ENCODE measurements at places on chromosomes 2 and 18.

DNA sequence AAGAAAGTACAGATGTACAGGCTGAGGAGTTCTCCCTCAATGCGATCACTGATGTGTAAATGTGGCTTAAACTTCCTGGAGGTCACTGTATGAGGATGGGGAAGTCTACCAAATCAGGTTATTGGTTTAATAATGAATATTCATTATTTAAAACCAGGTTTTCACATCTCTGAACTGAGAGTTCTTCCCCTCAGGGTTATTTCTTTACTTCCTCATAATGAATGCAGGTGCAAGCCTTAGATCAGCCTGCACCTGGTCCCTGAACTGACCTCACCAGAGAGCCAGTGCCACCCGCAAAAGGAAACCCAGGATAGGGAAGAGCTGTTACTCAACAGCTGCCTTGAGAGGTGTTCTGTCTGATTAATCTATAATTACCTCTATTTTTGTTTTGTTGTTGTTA lies 369.0 kb downstream of the EPHA4 start:
- no peak for DNase-seq

DNA sequence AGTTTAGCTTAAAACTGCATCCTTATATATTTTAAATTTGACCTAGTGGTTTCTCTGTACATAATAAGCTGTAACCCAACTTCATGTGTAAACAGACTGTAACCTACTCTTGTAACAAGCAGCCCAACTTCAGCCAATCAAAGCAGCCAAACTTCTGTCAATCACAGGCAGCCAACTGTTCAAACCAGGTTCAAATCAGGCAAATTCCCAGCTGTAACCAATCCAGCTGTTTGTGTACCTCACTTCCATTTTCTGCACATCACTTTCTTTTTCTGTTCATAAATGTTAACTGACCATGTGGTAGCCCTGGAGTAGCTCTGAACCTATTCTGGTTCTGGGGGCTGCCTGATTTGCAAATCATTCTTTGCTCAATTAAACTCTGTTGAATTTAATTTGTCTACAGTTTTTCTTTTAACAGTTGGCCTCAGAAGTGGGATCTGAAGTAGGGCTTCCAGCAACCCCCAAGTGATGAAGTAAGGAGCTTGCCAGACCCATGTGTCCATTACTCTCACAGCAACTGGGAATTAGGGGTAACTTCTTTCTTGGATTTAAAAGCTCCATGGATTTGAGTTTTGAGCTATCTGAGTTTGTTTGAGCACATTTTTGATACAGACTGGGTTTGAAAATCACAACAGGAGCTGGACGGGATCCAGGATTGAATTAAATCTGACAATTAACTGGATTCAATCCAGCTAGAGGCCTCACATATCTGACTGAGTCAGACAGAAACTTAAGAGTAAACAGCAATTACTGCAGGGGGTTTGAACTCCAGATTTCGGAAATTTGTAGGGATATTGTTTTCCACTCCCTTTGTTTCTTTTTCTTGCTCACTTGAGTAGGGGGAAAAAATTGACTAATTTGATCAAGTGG lies 1569.7 kb upstream of the SLC39A10 start:
- peak; percentile 98 for DNase-seq

DNA sequence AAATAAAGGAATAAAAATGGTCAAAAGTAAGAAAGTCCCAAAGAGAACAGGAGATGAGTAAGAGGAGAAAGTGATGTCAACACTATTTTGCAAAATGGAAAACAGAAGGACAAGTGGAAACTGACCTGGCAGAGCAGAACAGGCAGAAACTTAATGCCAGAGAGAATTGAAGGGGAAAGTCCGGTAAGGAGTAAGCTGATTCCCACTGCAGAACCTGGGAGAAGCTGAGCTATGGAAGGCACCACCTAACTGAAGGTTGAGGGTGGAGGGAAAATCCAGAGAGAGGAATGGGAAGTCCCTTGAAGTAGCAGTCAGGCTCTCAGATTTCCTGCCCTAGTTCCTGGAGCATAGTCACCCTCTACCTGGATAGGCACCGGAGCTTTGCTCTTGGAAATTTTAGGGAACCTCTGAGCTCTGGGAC lies 59.8 kb downstream of the MOGAT1 start:
- no peak for DNase-seq

DNA sequence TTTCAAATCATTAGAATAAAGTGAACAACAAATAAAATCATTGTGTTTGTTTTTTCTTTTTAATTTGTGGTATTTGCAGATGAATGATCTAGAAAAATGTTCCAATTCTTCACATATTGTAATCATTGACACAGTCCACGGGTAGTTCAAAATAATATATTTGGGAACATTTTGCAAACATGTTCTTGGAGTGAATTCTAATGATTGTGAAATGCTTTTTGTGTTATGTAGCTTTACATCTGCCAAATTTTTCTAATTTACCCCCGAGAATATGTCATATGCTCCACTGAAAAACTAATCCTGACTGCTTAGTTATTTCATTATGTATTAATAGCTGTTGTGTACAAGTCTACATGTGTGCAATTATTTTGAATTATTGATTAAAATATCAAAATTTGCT lies 1468.4 kb upstream of the NXPH2 start:
- peak; percentile 33 for DNase-seq

Measured in NCI-H446 treated with DMSO at 0.1 percent for 48 hours (cell line).